Muscle of leg (tissue), 16 donors: ENCODE measurements at places on chromosomes 12 and 14. TPM values are rescaled to one million over a fixed set of nuclear protein-coding genes. Genes with fewer than 3 reads are reported as not detected.

DNA sequence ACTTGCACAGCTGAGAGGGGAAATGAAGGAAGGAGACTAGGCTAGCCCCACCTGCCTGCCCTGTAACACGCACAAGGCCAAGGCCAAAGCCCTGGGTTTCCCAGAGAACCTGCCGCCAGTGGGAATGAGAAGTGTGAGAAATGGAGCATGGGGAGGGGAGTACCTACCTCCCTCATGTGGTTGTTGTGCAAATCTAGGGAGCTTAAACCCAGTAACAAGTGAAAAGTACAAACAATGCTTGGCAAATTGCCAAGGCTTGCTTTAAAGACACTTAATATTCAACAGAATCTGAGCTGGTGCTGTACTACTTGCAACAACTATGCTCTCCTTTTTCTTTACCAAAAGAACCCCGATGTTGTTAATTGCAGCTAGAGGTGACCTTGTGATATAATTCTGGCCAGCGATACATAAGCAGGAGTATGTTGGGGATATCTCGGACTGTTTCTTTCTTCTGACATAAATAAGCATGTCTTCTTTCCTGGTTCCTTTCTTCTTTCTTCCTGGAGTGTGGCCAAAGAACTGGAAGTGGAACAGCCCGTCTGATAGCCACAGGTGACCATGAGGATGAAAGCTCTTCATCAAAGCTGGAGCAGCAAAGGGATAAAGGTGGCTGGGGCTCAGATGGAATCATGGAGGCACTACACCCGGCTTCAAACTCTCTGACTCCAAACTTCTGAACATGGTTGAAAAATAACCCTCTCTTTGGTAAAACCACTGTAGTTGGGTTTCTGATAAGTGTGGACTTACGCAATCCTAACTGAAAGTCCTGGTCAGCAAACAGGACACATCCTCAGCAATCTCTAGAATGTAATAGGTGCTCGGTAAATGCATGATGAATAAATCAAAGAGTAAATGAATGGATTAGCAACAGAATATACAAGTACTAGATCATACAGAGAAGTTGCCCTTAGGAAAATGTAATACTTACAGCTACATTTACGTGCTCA, 207.9 kb downstream of the NUAK1 start:
- DNase-seq, result no peak

DNA sequence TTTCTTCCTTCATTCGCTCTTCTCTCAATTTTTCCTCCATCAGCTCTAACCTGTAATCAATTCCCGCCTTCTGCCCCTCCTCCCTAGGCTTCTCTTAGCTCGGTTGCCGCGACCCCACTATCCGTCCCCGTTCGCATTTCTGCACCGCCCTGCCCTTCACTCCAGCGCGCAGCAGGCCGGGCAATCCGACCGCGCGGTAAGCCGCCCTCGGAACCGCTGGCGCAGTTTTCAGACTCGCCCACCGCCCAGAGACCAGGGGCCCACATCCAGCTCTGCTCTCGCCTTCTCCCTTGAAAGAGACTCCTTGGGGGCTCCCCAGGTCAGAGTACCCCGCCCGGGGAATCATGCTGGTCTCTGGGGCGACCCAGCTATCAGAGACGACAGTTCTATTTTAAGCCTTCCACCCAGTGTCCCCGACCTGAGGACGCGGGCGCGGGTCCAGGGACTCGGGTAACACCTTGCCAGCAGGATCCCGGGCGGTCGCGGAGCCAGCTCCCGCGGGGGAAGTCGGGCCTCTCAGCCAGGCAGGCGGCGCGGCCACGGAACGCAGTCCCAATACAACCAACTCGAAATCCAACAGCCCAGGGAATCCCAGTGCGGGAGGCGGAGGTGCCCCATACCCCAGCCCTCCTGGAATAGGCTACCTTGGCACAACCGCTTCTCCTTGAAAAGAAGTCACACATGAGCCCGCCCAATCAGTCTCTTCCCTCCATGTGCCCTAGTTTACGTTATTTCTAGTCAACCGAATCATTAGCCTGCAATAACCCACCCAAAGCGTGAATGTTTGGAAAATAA, 5.7 kb upstream of the SLC38A4 start:
- DNase-seq, result peak; percentile 36

- DNase-seq, result peak; percentile 47
Measured at GRCh38 chr12:153080-153746, 60.7 kb downstream of the SLC6A12 start.

Gene TAS2R10
- 0.48 TPM for polyA plus RNA-seq

GRCh38 chr12:105741786-105742566, 396.8 kb downstream of the NUAK1 start:
- DNase-seq, result peak; percentile 93

Gene SBNO1
- polyA plus RNA-seq, result 19.9 TPM

- peak; percentile 59 for DNase-seq
Measured at GRCh38 chr12:115716551-115716950, 560.9 kb downstream of the MED13L start.

DNA sequence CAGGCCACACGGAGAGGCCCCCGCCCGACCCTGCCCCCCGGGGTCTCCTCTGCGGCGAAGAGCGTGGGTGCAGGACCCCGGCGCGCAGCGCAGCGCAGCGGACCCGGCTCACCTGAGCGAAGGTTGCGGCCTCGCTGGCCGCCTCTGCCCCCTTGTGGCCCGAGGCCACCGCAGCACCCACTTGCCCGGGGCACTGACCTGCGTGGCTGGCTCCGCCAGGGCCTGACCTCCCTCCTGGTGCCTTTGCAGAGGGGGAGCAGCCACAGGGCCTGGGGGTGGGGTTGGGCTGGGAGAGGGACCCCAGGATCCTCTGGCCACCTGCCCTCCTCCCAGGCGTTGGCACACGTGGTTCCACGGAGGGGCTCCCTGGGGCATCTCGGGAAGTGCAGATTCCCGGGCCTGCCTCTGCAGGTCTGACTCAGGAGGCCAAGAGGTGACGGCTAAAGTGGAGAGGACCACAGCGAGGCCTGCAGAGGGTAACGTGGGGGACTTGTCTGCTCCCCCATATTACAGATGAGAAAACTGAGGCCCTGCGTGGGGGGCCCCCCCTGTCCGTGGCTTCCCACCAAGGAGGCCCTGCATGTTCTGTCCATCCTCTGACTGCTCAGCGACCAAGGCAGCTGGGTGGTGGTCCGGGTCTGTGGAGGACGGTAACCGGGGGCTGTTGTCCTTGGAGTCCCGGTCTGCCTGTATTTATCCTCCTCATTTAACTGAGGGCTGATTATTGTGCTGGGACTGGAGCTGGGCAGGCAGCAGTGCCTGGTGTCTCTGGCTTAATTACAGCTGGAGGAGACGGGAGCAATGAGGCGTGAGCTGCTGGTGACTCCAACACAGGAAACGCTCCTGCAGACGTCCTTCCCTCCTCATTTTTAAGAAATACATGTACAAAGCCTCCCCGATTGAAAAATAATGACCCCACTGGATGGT, 67.9 kb upstream of the BEGAIN start:
- no peak for DNase-seq

Gene INTS13
- polyA plus RNA-seq, result 32.2 TPM

DNA sequence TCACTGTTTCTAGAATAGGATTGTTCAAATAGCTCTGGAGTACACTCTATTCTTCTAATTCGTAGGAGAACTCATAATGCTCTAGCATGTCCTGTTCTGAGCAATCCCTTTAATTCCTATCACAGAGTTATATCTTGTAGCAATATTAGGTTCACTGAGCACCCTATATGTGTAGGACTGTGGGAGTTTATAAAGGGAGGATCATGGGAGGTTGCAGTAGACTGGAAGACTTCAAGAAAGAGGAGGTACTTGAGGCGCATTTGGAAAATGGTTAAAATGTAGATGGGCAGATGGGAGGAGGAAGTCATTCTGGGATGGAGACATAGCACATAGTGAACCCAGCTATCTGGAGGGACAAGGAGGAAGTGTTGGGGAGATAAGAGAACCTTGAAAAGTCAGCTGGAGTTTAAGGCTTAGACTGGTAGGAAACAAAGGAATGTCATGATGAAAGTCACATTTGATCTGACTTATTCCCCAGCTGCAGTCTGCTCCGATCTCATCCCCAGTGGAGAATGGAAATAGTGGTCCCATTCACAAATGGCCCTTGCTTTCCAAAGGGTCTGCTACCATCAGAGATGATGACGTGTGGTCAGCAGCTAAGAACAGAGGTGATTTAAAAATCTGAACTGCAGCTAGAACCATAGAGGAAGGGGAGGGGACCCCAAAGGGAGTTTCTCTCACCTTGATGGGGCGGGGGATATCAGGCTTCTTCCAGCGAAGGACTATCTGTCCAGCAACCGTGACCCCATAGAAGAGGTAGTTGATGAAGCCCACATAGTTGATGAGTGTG, 10.1 kb upstream of the CEBPE start:
- DNase-seq, result no peak

GRCh38 chr14:90381011-90381786, 15.6 kb upstream of the CALM1 start:
- peak; percentile 86 for DNase-seq

Gene SERPINA3
- polyA plus RNA-seq, result 0.32 TPM

Gene PTGDR
- 0.23 TPM for polyA plus RNA-seq

DNA sequence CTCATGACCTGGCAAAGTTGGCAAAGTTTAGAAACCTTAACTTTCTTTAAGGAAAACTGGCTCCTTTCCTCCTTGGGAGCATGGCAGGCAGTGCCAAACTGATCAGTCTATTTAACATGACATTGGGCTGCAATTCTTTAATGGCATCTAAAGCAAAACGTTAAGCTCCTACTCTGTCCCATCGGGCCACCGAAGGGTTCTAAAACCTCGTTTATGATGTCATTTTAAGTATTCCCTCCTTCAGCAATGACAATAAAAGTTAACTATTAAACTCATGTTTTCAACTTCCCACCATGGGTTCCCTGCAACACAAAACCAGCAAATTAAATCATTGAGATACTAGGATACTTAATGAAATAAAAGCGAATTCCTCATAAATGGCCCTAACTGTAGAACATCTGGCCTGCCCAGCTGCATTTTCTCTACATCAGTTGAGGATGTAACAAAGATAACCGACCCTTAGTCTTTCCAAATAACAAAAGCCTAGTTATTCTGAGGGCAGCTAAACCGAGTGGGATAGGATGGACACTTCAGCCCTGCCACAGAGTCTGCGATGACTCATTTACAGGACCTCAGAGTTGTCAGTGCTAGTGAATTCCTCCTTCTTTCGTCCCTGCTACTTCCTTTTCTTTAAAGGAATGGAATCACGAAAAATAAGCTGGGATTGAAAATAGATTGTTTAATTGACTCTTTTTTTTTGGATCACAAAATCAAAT, 34.5 kb upstream of the RIC8B start:
- no peak for DNase-seq

DNA sequence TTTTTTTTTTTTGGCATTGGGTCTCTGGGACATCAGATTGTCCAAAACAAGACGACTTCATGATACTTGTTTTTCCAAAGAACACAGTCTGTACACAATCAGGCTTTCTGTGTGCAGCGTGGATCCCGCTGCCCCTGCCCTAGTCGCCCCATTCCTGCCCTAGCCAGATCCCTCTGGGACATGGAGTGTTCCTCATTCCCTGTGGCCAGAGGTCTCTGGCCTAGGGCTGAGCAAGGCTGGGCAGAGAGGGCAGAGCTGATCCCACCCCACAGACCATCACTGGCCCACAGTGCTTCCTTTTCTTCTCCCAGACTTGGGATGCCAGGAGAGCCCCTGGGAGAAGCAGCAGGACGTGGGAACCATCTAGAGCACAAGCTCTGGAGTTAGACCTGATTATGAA, 20.9 kb upstream of the EIF2B2 start:
- no peak for DNase-seq

Gene DPF3
- 1.8 TPM for polyA plus RNA-seq

DNA sequence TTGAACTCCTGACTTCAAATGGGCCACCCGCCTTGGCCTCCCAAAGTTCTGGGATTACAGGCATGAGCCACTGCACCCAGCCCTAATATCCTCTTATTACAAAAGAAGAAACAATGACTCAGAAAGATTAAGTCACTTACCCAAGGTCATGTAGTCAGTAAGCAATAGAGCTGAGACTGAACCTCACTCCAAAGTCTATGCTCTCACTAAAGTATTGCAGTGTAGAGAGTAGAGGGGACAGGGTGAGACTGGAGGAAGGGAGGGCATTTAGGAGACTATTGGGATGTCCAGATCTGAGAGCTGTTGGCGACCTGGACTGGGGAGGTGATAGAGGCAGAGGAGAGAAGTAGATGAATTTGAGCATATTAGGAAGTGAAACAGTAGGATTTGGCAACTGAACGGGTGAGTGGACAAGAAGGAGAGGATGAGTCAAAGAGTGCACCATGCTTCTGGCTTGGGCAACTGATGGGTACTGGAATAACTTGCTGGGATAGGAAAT, 11.8 kb downstream of the P2RX7 start:
- peak; percentile 6 for DNase-seq

Gene ZC2HC1C
- polyA plus RNA-seq, result 1.5 TPM

DNA sequence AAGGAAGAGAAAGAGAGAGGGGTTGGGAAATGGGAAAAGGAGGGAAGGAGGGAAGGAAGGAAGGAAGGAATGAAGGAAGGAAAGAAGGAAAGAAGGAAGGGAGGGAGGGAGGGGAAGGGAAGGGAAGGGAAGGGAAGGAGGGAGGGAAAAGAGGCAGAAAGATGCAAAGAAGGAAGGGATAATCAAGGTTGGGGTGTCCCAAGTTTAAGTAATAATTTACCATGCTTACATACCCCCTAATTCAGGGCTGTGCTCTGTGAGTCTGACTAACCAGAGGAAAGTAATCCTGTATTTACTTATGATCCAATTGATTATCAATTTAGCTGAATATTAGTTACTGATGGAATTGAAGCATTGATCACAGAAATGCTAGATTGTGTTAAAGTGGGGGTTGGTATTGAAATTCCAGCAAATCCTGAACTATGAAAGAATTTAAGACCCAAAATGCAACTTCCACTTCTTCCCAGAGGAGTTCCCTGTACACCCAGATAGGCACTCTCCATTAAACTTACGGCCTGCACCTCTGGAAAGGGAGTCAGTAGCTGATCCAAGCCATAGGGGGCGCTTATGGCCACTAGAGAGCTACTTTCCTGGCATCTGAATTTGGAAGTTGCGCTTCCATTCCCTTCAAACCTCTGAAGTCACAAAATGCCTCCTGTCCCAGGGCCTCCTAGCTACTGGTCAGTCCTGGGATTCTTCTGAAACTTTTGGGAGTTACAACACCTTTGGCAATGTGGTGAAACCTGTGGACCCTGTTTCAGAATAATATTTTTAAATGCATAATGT, 162.7 kb upstream of the PWP1 start:
- DNase-seq, result no peak

DNA sequence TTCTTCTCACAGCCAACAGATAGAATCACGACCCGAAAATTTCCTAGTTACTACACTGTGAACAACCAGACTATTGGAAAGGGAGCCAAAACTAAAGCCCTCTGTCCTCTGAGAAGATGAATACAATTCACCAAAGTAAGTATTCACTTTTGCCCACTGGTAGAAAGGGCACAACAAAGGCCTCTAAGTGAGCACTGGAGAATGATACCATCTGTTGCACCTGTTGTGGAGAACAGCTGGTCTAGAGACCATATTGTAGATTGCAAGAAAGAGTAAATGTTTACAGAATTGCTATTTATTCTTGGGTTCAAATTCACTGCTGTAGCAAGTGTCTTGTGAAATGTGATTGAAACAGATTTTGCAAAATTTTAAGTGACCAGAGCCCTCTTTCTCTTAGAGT, 46.9 kb upstream of the ANO6 start:
- peak; percentile 72 for DNase-seq
